ENCODE measurements at places on chromosomes 1 and 21. TPM values are rescaled to one million over a fixed set of nuclear protein-coding genes. Genes with fewer than 3 reads are reported as not detected.

OR2L2 gene
- under 0.01 TPM for total RNA-seq

ALX3 gene
- not detected for total RNA-seq

VASH2 gene
- total RNA-seq = 0.99 TPM

SLC16A4 gene
- 44.7 TPM for total RNA-seq

VSIG8 gene
- total RNA-seq = 0.17 TPM

CTH gene
- total RNA-seq = 4.4 TPM

MGST3 gene
- 254 TPM for total RNA-seq

S100A5 gene
- not detected for total RNA-seq

CXADR gene
- 1.2 TPM for total RNA-seq

DSCAM gene
- not detected for total RNA-seq

B4GALT2 gene
- total RNA-seq = 51.5 TPM

CACHD1 gene
- total RNA-seq = 4.5 TPM

PLEKHN1 gene
- 0.33 TPM for total RNA-seq

RHEX gene
- not detected for total RNA-seq

CLCNKA gene
- total RNA-seq = under 0.01 TPM

AADACL4 gene
- not detected for total RNA-seq

VCAM1 gene
- 2.9 TPM for total RNA-seq

SPRR1A gene
- total RNA-seq = not detected

SHISAL2A gene
- not detected for total RNA-seq

MR1 gene
- 27.6 TPM for total RNA-seq

CD5L gene
- not detected for total RNA-seq

TTC22 gene
- total RNA-seq = under 0.01 TPM

SPRR2A gene
- not detected for total RNA-seq

SLC2A5 gene
- total RNA-seq = 2.0 TPM

MLLT11 gene
- 3.1 TPM for total RNA-seq

PRAMEF20 gene
- total RNA-seq = not detected

PM20D1 gene
- total RNA-seq = under 0.01 TPM

HENMT1 gene
- 2.3 TPM for total RNA-seq

CITED4 gene
- total RNA-seq = 2.5 TPM

CFAP45 gene
- 1.0 TPM for total RNA-seq

FTCD gene
- 1.7 TPM for total RNA-seq

GUCA2B gene
- total RNA-seq = not detected

FCRL4 gene
- not detected for total RNA-seq

RIPK4 gene
- total RNA-seq = 0.15 TPM

FCRL5 gene
- not detected for total RNA-seq

EPHA8 gene
- total RNA-seq = not detected

HSD3B1 gene
- total RNA-seq = not detected

FCGR3A gene
- not detected for total RNA-seq

AKR7A3 gene
- 1.2 TPM for total RNA-seq

UBXN10 gene
- total RNA-seq = under 0.01 TPM

PWP2 gene
- 6.5 TPM for total RNA-seq

CRYAA gene
- total RNA-seq = not detected

PDPN gene
- 4.5 TPM for total RNA-seq

KLHDC9 gene
- total RNA-seq = 4.5 TPM
